ENCODE measurements at places on chromosomes 4 and X.

- DNase-seq, result no peak
These were observed 261.0 kb downstream of the BMPR1B start for GRCh38 chr4:95018785-95019184.

- no peak for DNase-seq
These were observed 327.8 kb downstream of the PDGFC start for GRCh38 chr4:156643826-156644225.

DNA sequence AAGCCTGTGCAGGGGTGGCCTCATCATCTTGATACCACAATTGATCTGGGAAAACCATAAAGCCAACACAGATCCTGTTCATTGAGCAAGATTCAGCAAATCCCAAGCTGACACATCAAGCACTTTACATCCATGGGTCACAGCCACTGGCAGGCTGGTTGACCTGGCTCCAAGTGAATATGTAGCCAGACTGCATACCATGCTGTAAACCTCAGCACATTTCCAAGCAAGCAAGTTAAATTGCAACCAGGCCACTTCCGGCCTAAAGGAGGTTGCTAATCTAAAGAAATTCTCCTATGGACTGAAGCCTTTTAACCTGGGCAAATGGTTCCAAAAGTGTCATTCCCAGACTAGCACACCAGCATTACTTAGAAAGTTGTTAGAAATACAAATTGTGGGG lies 54.4 kb upstream of the USP26 start:
- no peak for DNase-seq

- DNase-seq, result no peak
These were observed 116.4 kb upstream of the LSM6 start for GRCh38 chr4:146059151-146059550.

- no peak for DNase-seq
These were observed 205.6 kb downstream of the ZIC3 start for GRCh38 chrX:137771537-137771936.

DNA sequence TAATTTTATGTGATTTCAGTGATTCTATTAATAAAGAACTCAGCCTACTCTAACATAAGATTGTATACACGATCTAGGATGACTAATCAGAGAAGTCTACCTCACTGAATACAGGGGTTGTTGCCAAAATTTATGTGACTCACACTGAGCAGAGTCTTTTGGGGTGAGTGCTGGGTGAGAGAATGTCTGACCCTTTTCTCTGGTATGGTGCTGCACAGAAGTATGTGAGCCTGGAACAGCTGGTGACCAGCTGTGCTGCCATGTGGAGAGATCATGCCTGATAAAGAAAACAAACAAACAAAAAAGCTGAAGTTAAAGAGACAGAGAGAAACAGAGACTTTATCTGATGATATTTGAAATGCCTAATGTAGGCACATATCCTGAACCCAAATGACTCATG lies 618.1 kb upstream of the GRIA3 start:
- DNase-seq, result no peak

GRCh38 chr4:78764498-78764961 lies 11.6 kb upstream of the BMP2K start:
- no peak for DNase-seq

DNA sequence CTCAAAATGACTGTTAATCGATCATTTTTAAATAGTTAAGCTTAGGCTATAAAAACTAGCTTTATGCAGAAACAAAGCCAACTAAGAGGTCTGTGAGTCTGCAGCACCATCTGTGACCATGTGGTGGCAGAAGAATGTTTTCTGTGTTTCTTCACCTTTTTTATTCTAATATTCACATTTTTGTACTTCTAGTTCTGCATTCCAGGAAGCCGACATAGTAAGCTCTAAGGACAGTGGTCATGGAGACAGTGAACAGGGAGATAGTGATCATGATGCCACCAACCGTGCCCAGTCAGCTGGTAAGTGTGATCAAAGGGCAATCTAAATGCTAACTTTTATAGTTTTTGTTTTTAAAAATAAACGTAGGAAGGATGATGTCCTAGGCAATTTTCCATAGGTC lies 5.6 kb downstream of the PCDH10 start:
- DNase-seq, result no peak

GRCh38 chrX:42678133-42678532 lies 99.8 kb downstream of the PPP1R2C start:
- no peak for DNase-seq

- no peak for DNase-seq
These were observed 57.0 kb downstream of the PLAC1 start for GRCh38 chrX:134601240-134601765.

GRCh38 chrX:153818571-153819383 lies 11.6 kb downstream of the PDZD4 start:
- DNase-seq, result no peak

DNA sequence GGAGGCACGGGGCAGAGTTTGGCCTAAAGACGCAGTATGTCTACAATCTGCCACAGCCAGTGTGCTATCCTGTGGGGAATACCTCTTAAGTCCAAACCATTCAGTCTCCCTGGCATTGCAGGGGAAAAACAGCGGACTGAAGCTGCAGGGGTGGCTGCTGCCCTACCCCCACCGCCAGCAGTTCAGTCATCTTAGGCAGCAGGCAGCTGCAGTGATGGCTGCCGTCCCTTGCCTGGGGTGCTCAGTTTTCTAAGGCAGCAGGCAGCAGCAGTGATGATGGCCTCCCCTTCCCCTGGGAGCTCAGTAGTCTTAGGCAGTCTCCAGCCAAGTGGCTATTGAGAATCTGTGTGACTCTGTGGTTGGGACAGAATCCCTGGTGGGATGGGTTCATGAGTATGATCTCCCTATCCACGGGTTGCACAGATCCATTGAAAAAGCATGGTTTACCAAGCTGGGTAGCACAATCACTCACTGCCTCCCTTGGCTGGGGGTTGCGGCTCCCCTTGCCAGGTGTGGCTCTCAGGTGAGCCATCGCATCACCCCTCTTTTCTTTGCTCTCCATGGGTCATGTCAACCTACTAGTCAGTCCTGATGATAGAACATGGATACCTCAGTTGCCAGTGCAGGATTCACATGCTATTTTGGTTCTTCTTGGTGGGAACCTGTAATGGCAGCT lies 48.9 kb upstream of the GRID2 start:
- DNase-seq, result no peak

DNA sequence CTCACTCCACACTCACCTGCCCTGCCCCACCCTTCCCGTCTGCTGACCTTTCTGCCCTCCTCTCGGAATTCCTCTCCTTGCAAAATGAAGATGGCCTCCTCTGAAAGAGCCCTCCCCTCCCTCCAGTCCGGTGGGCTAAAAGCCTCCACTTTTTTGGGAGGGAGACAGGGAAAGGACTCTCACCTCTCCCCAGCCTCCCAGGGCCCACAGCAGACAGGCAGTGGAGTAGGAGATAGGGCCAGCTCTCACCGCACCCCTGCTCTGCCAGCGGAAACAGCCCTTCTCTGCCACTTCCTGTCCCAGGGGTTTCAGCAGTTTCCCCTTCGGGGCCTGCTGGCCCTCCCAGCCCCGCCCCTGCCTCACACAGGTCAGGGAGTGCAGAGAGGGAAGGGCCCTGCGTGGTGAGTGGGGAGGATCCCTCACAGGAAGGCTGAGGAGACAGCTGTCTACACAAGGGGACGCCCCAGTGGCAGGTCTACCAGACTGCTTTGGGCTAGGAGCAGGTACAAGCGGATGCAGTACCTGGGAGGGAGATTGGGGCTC lies 18.2 kb downstream of the ELF4 start:
- peak; percentile 49 for DNase-seq

GRCh38 chr4:61468024-61468720 lies 268.0 kb downstream of the ADGRL3 start:
- DNase-seq, result no peak

DNA sequence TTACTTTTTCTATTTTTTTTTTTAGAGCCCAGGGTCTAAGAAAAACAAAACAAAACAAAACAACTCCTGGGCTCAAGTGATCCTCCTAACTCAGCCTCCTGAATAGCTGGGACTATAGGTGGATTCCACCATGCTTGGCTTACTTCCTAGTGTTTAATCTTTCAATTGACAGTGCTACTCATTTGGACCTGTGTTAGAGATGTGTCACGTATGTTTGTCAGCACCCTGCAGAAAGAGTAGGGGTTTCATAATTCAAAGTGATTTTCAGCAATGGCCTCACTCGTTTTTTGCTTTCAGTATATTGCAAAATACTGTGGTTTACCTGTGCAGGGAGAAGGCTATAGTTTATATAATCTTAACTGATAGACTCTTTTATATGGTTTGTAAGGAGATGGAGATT lies 71.6 kb upstream of the TEX13D start:
- no peak for DNase-seq

- DNase-seq, result no peak
These were observed 75.0 kb downstream of the MAMLD1 start for GRCh38 chrX:150438165-150438564.

GRCh38 chr4:173529477-173530325 lies at the start of gene HAND2:
TSS of gene HAND2 (minus strand) at chr4:173530229. CDS start at chr4:173529289, 940 bp downstream.
- DNase-seq, result no peak

GRCh38 chr4:120443116-120443515 lies 376.5 kb upstream of the MAD2L1 start:
- no peak for DNase-seq

DNA sequence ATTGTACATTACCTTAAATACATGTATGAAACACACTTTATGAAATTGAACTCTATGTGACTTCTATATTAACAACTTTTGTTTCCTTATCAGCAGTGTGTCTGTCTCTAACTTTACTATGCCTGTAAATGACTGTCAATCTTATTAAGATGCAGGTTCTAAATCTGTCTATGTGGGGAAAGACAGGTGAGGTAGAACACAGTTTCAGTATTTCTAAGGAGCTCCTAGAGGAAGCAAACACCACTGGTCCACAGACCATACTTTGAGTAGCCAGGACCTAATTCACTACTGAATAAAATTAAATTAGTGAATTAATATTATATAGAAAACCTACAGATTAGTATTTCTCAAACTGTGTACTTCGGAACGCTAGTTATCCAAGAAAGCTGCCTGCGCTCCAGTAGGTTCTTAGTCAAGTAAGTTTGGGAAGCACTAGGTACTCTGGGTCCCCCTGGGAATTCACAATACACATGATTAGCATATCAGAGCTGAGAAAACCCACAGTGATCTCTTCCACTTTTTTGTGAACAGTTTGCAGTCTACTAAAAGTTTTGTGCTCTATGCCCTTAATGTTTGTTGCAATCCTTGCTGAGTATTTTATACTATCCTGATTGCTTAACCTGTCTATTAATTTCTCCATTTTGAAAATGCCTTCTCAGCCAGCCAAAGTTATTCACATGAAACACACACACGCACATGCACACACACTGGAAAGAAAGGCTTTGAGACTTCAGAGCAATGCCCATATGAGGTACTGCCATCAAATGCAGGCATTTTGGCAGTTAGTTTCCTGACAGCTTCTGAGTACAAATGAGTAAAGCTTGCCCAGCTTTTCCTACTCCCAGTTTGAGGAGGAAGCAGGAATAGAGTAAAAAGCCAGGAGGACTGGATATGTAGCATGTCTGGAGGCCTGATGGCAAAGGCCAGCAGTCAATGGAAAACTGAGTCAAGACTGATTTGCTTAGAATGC lies 133.6 kb upstream of the CPEB2 start:
- DNase-seq, result no peak

DNA sequence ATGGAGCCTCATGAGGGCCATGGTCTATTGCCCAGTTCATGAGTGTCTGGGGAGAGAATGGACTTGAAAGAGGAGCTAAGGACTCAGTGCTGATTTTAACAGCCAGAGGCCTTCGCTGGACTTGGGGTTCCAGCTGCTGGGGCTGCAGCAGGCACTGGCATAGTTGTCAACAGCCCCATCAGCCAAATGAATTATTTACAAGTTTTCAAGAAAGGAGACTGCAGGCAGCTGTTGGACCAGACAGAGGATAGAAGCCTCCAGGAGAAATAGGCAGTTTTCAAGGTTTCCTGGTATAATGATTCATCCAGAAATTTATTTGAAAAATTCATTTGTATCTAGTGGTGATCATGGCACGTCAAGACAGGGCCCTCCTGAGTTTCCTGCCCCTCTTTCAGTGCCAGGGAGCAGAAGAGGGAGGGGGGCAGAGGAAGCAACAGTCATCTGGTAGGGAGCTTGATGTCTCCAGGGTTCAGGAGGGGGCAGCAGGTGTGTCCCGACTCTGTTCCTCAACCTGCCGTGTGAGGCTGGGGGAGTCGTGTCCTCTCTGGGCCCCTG lies 63.1 kb upstream of the GPR78 start:
- DNase-seq, result no peak

DNA sequence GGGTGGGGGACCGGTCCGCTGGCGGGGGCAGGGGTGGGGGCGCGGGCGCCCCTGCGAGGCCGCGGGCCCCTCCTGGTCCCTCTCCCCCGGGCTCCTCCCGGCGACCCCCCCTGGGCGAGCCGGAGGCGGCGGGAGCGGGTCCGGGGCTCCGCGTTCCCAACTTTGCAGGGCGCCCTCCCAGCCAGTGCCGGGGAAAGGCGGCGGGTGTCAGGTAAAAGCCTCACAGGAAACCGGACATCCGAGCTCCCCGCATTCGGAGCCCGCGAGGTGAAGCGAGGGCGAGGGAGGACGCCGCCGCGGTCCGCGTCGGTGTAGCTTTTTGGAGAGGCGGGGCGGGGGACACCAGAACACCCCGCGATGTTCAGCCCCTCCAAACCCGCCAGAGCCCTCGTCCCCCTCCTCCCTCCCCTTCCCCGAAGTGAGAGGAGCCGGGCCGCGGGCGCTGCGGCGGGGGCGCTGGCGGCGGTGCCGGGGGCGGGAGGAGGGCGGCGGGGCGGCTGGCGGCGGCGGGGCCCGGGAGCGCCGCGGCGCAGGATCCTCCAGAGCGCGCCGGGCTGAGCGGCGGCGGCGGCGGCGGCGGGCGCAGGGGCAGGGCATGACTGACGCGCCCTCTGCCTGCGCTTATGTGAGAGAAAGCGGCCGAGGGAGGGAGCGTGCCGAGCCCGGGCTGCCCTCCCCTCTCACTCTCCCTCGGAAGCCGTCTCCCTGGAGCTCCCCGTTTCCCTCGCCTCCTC lies at the start of gene VEGFC:
Gene VEGFC, minus strand, starts transcription at position 597 of the 734 bp plus-strand sequence. CDS start 611 bp downstream, outside the sequence.
- DNase-seq, result no peak

- no peak for DNase-seq
These were observed 96.5 kb upstream of the DUSP21 start for GRCh38 chrX:44747317-44747716.

DNA sequence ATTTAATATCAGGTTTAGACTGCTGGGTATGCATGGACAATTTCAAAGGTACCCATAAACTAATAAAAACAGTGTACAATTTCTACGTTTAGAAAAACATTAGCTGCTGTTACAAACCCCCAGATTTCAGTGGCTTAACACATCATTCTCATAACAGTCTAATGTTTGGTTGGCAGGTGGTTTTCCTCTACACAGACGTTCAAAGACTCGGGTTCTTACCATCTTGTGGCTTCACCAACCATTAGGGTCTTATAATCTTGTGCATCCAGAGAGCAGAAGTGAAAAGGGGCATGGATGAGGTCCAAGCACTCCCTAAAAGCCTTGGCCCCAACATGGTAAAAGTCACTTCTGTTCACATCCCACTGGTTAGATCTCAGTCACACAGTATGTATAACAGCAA lies 71.6 kb downstream of the SH3RF1 start:
- DNase-seq, result no peak

DNA sequence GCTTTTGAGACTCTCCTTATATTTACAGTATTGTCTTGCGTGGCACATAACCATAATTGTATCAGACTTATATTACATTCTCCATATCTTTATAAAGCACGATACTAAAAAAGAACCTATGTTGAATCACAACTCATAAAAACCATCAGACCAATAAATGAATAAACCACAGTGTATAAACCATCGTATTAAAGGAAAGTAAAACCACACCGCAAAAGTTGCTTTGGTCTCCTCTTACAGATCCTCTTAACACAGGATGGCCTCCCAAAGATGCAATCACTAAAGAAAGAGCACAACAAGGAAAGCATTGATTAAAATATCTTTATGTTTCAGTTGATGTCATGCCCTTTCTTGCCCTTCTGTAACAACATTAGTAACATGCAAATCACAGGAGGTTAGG lies 437.9 kb downstream of the AFF2 start:
- no peak for DNase-seq

- DNase-seq, result no peak
These were observed 898 bp downstream of the CMC4 start for GRCh38 chrX:155070038-155070437.

Measured in stimulated activated CD8-positive, alpha-beta memory T cell treated with anti-CD3 and anti-CD28 coated beads, Interleukin-4, amount 100 ng/mL, for 1 hour (primary cell).